Stimulated activated CD8-positive, alpha-beta memory T cell treated with anti-CD3 and anti-CD28 coated beads, Interleukin-4, amount 100 ng/mL, for 1 hour (primary cell): ENCODE measurements at places on chromosomes 2 and 18.

DNA sequence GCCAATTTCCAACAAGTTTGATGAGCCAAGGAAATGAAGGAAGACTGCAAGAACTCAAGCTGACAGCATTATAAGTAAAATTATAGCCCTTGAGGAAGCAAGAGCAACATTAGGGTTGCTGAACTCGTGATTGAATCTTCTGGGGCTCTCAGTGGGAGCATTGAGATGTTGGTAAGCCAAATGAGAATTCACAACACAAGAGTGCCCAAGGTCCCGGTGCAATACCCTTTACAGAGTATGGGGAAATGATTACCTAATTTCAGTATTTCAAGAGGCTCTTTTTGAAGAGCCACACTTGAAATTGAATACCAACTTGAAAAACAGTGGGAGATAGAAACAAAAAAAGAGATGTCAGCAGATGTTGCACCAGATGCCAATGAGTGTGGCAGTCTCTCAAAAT is 554.5 kb downstream of the STK39 start:
- DNase-seq: no peak

DNA sequence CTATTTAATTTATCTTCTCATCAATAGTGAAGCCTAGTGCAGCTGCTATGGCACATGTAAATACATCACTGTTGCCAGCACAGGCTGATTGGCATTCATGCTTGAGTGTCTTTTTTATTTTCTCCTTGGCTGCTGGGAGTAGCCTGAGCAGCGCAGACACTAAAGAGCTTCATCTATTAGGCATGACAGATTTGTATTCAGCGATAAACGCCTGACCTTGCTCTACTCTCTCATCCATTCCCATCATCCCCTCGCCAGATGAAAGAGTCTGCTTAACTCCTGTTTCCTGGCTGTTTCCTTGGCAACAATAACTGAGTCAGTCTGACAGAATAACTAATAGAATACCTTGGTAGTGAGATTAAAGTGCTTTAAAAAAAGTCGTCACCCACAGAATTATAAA is 753.6 kb downstream of the DCC start:
- DNase-seq: no peak

- no peak for DNase-seq
Measured at GRCh38 chr18:44732599-44732998, 51.9 kb downstream of the SETBP1 start.

GRCh38 chr2:126858991-126859390 is 39.7 kb upstream of the TEX51 start:
- no peak for DNase-seq

DNA sequence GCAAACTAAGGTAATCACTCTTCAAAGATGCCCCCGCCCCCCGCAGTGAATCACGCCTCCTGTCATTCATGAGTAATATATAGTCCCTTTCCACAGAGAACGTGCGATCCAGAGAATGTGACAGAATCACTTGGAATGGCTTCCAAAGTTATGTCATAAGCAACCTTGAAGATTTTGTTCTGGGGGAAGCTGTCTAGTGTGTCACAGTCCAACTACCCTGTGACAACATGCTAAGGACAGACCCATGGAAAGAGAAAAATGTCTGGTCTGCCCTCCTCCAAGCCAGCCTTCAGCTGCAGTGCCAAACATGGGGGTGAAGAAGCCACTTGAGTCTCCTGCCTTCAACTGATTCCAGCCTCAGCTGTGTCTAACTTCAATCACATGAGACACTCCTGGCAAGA is 259.1 kb downstream of the SS18 start:
- DNase-seq: no peak

DNA sequence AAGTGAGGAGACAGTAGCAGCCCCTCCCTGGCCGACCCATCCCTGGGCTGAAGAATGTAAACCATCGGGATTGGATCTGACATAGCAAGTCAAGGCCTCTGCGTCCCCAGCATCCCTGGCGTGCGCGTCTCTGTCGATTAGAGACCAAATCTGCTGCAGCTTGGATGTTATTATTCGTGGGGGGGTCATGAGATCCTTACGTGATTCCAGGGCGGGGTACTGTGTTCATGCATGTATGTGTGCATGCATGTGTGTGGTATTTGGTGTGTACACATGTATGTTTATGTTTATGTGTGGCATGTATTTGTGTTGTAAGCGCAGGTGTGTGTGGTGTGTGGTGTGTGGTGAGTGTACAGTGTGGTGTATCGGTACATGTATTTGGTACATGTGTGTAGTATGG is 741.8 kb upstream of the SALL3 start:
- no peak for DNase-seq

GRCh38 chr2:16851126-16851525 is 185.5 kb upstream of the CYRIA start:
- no peak for DNase-seq

- DNase-seq: no peak
Measured at GRCh38 chr18:32868406-32868805, 95.6 kb upstream of the KLHL14 start.
